Gastrocnemius medialis (tissue), 4 donors: ENCODE measurements at places on chromosomes 3 and 15.

DNA sequence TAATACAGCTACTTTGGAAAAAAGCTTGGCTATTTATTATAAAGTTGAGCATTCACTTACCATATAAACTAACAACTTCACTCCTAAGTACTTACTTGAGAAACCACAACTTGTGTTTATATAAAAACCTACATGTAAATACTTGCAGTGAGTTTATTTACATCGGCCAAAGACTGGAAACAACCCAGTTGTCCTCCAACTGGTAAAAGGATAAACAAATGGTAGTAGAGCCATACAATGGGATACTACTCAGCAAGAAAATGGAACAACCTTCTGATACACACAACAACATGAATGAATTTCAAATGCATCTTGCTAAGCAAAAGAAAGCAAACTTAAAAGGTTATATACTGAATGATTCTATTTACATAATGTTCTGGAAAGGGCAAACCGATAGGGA lies 63.7 kb downstream of the SLC7A14 start:
- no peak for DNase-seq

DNA sequence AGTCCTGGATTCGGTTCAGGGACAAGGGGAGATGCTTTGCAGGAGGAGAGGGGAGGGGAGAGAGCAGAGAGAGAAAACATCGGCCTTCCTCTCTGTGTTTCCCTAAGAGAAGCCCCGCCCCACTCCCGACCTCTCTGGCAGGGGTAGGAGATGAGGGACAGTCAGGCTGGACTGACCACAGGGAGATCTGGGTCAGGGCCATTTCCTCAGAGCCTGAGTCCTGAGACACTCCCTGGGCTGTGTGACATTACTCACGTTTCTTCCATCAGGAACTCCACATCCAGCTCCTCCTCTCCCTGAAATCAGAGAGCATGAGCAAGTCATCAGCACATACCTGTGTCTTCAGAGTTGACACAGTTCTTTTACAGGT lies 9.1 kb downstream of the PLA2G4D start:
- DNase-seq, result no peak

GRCh38 chr15:69342460-69343076 lies 43.9 kb downstream of the PAQR5 start:
- DNase-seq, result no peak

DNA sequence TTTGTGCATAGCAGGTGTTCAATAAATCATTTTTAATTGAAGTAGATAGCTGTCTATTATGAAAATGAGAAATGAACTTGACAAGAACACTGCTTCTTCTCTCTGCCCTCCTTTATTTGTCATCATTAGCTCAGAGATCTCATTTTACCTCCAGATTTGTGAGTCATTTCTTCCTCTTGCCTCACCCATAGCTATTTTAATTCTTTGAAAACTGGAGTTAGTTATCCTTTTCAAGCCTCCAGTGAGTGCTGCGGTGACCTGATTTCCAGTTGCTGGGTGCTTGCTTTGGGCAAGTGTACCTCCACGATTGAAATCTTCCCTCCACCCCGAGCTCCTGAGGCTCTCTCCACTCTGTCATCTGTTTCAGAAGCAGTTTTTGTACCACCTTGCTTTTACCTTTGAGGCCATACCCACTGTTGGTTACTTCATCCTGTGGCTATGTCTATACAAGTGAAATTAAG lies 114.6 kb downstream of the NFKBIZ start:
- no peak for DNase-seq

- peak; percentile 65 for DNase-seq
Measured at GRCh38 chr3:69082805-69083204, 1.9 kb upstream of the ARL6IP5 start.

DNA sequence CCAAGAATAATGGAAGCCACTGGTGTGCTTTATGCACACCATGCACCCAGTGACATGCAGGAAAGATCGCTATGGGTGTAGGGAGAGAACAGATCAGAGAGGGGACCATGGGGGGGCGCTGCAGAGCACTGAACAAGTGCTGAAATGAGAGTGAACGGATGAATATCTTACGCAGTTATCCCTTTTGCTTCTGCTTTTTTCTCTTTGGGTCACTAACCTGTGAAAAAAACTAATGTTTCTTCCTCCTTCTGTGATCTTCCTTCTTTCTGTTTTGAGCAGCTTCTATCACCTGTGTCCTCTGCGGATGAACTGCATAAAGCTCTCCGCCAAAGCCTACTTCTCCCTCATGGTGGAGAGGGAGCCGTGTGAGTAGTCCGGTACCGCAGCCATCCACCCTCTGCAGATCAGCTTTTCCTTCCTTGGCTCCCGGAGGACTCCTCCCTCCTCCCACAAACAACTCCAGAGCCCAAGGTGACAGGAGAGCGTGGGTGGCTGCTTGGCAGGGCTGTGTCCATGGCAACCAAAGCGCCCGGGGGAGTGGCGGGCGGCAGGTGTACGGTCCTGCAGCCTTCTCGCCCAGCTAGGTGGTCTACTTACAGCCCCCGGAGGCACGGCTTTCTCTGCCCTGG lies 106.2 kb downstream of the DGKG start:
- DNase-seq, result no peak

DNA sequence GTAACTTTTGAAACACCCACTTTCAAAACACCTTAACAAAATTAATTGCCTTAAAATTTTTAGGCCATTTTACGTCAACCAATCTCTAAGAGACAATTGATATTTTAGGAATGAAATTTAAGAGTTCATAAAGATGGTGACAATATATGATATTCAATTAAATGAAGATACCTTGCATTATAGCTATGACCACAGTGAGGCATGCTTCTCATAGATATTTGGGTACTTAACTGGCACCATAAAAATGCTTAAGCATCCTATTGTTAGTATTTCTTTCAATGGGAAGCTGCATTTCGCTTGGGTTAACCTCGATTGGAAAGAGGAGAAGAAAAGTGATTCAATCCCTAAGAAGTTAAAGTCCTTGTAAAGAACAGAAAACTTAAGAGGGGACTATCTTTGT lies 209.0 kb downstream of the GAP43 start:
- no peak for DNase-seq

DNA sequence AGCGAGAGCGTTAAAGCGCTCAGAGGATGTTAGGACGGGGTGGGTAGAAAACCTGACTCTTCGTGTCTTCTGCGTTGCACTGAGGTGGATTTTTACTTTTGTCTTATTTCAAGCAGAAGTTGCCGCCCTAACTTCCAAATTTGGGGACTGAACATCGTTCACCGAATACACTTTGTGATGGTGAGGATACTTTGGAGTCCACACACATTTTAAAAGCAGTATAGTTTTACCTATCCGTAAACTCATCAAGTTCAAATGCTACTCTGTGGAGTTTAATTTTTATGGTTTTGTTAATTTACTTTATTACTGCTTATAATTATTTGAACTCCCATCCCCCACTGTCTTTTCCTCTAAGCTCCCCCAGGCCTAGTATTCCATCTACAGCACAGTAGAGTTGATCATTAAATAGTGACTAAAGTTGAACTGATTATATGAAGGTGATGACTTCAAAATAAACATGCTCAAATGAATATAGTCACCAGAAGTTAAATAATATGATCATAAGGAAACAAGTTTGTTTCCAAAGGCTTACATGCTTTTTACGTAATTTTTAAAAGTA lies 617 bp upstream of the EOGT start:
- DNase-seq, result no peak

DNA sequence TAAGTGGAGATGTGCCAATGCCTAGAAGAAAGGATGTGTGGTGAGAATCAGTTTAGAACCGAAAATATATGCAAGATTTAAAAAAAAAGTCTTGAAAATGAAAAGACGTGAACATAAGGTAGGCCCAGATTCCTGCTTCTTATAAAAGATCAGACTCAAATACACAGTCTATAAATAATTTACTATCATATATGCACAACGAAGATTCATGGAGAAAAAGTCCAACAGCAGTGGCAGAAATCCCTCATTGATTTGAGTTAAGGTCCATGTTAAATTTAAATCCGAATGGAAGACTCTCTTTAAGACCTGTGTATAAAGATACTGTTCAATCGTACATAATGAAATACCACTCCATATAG lies 227.2 kb downstream of the OCA2 start:
- no peak for DNase-seq

DNA sequence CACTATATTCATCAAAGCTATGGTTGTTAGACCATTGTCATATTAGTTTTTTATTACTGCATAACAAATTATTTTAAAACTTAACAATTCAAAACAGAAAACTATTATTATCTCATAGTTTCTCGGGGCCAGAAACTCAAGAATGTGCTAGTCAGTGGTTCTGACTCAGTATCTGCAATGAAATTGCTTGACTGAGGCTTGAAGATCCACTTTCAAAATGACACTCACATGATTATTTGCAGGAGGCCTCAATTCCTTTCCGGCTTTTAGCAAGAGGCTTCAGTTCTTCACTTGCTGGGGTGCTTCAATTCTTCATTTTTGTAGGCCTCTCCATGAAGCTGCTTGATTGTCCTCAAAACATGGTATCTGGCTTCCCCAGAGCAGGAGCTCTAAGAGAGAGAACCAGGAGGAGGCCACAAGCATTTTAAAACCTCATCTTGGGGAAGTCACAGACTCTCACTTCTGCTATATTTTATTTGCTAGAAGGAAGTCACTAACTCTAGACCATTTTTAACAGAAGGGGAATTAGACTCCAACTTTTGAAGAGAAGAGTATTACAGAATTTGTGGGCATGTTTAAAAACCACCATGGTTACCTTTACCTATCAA lies 383.7 kb downstream of the MFSD1 start:
- no peak for DNase-seq

DNA sequence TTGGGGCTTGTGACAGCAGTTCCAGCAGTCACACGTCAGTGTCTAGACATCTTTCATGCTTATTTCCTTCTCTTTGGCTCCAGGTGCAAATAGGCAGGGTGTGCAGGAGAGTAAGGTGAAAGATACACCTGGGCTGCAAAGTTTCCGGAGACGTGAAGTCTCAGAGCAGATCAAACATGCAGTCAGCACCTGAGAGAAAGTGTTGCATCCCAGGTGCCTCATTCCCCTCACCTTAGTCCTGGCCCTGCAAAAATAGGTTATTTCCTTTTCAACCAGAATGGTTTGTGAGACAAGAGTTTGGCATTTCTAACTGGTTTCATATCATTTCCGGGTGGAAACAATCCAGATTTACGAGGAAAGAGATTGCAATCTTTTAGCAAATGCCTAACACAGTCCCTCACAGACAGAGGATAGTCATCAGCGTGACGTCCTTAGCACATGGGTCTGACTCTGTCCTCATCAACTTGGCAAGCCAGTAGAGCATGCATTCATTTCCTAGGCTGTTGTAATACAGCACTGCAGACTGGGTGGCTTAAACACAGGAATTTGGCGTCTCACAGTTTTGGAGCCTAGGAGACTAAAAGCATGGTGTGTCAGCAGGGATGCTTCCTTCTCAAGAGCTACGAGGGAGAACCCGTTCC lies 58.2 kb upstream of the ARRDC4 start:
- no peak for DNase-seq

DNA sequence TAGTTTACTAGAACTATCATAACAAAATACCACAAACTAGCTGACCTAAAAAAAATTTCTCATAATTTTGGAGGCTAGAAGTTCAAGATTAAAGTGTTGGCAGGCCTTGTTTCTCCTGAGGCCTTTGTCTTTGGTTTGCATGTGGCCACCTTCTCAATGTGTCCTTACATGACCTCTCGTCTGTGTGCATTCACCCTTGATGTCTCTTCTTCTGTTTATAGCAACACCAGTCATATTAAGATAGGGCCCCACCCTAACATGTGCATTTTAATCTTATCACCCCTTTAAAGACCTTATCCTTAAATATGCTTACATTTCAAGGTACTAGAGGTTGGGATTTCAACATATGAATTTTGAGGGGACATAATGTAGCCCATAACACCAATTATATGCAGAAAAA lies 177.0 kb downstream of the ZBBX start:
- no peak for DNase-seq

DNA sequence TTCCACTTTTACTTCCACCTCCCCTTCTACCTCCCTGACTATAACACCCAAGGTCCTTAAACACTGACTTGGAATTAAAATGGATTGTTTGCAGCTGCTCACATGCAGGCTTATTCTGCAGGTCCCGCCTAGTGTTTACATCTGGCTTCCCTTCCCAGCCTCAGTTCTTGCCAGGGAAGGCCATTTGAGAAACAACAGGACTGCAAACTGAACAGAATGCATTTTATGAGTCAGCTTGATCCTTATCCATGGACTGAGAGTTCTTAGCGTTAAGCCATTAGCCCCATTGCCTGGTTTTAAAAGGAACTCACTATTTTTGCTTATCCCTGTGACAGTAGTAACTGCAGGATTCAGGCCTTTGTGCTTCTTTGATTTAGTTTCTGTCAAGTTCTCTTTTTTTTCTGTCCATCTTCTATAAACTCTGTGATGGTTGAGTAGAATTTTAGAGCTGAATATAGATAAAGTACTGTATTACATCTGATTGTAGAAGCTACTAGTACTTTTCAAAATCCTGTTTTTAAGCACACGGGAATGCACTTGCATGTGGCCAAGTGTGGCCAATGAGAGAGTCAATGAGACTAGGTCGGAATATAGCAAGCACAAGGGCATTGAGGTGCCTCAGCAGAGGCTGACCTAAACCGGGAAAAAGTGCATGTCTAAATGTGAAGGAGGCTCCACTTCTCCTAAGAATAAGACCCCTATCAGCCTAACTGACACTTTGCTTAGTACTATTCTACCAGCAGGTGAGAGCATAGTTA lies 106.4 kb downstream of the TUSC7 start:
- DNase-seq, result no peak

GRCh38 chr3:155701882-155702465 lies 42.9 kb downstream of the PLCH1 start:
- no peak for DNase-seq
